ENCODE measurements at places on chromosomes 16 and 17. TPM values are rescaled to one million over a fixed set of nuclear protein-coding genes. Genes with fewer than 3 reads are reported as not detected.

MSLN gene
- total RNA-seq, result not detected

MT1A gene
- total RNA-seq, result not detected

CDRT4 gene
- 1.9 TPM for total RNA-seq

TBX2 gene
- total RNA-seq, result not detected

TOX3 gene
- total RNA-seq, result not detected

DNA sequence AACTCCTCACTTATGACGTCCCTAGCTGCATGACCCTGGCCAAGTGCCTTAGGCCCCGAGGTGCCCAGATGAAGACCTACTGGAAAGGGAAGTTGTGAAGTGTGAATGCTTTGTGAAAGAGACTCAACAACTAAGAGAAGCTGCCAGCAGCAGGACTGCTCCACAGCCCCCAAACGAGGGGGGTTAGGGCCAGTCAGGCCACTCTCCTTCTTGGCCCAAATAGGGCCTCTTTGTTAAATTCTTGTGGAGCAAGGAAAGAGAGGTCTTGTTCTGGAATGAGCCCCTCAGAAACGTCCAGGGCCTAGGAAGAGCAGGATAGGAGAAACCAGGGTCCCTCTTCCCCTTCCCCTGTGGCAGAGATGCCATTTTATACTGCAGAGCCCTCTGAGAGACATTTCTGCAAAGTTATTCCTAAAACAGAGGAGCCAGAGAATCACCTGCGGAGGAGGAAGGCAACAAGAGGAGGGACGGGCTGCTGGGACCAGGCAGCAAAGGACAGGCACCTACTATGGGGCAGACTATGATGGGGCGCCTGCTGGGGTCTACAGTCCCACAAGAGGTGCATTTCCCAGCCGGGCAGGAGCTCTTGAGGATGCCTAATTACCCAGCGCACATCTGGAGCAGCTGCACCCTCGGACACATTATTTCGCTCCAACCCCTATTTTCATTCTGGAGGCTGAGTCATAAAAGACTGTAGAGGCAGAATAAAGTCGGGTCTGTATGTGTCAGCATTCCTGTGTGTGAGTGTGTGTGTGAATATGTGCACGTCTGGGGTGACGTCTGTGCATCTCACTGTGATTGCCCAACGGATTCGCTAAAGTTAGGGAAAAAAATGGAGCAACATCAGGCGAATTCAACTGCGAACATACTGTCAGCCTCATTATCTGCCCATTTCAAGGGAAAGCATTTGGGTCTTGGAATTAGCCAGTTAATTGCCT is 11.4 kb upstream of the HOXB9 start:
- H3K27me3 ChIP-seq, result peaks cover 95% of the 10 kb centered on the region
- no peaks in the 10 kb centered on the region for H3K36me3 ChIP-seq
- no peak overlapping the region for H3K27ac ChIP-seq
- no peak overlapping the region for H3K4me3 ChIP-seq
- H3K4me1 ChIP-seq, result peaks cover 17% of the 10 kb centered on the region
- no peak for DNase-seq

- H3K27me3 ChIP-seq, result no peaks in the 10 kb centered on the region
- DNase-seq, result no peak
- H3K4me3 ChIP-seq, result no peak overlapping the region
- H3K4me1 ChIP-seq, result no peaks in the 10 kb centered on the region
Measured at GRCh38 chr16:57773655-57774295, 28.5 kb downstream of the KIFC3 start.

- peaks cover 22% of the 10 kb centered on the region for H3K27me3 ChIP-seq
- H3K4me1 ChIP-seq, result no peaks in the 10 kb centered on the region
- H3K36me3 ChIP-seq, result no peaks in the 10 kb centered on the region
- DNase-seq, result no peak
Measured at GRCh38 chr16:4945560-4946502, 8.9 kb upstream of the PPL start.

- no peaks in the 10 kb centered on the region for H3K36me3 ChIP-seq
- no peak for DNase-seq
- no peak overlapping the region for H3K27ac ChIP-seq
- H3K4me1 ChIP-seq, result no peaks in the 10 kb centered on the region
- no peaks in the 10 kb centered on the region for H3K27me3 ChIP-seq
Measured at GRCh38 chr16:11510178-11510973, 76.3 kb downstream of the LITAF start.

DNA sequence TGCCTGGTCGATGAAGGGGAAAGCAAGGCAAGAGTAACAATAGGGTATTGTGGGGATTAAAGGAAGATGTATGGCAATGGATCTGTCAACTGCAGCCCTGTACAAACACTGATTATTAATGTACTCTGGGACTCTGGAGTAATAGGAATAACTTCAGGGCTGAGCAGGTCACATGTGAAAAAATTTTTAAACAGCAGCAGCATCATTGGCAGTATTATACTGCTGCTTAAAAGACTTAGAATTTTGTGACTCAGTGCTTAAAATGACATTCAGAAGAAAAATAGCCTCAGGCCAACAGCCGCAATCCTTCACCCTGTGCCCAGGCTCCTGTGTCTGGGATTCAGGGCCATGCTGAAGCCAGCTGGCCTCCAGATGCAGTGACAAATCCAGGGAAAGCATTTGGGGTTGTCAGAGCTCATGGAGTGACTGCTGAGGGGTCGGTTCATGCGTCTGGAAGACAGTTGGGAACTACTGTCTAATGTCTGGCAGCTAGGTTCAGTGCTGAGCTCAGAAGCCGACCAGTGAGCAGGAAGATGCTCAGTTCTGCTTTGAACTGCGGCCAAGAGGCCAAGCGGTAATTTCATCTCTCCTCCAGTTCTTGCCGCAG is 22.2 kb downstream of the TEX2 start:
- H3K36me3 ChIP-seq, result peaks cover 12% of the 10 kb centered on the region
- peaks cover 46% of the 10 kb centered on the region for H3K4me1 ChIP-seq
- no peaks in the 10 kb centered on the region for H3K27me3 ChIP-seq
- DNase-seq, result no peak
- H3K4me3 ChIP-seq, result no peak overlapping the region

- H3K27ac ChIP-seq, result no peak overlapping the region
- H3K4me1 ChIP-seq, result peaks cover 23% of the 10 kb centered on the region
- DNase-seq, result no peak
- no peaks in the 10 kb centered on the region for H3K36me3 ChIP-seq
- H3K4me3 ChIP-seq, result no peak overlapping the region
Measured at GRCh38 chr17:77933777-77934398, 24.6 kb upstream of the TNRC6C start.

- H3K27me3 ChIP-seq, result no peaks in the 10 kb centered on the region
- no peak overlapping the region for H3K27ac ChIP-seq
- H3K36me3 ChIP-seq, result peaks cover 5% of the 10 kb centered on the region
- no peak for DNase-seq
Measured at GRCh38 chr16:928526-928925, 42.3 kb downstream of the LMF1 start.

DNA sequence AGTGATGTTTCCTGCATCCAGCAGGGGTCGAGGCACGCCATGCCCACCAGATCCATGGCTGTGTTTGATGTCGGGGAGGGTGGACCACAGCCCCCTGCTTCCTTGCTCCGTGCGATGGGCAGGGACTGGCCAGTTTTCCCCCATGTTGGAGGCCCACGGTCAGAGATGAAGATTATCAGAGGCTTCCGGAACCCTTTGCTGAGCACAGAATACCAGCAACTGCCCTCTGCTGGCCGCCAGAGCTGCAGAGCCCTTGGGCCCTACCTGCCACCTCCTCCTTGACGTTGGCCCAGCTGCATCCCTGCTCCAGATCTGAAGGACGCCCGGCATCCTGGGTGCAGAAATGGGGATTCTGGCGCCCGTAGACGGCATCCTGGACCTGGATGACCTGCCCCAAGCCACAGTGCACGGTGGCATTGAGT is 23.7 kb upstream of the BCO1 start:
- no peak overlapping the region for H3K4me3 ChIP-seq
- H3K4me1 ChIP-seq, result no peaks in the 10 kb centered on the region
- no peaks in the 10 kb centered on the region for H3K36me3 ChIP-seq
- H3K27me3 ChIP-seq, result peaks cover 20% of the 10 kb centered on the region
- no peak overlapping the region for H3K27ac ChIP-seq

DNA sequence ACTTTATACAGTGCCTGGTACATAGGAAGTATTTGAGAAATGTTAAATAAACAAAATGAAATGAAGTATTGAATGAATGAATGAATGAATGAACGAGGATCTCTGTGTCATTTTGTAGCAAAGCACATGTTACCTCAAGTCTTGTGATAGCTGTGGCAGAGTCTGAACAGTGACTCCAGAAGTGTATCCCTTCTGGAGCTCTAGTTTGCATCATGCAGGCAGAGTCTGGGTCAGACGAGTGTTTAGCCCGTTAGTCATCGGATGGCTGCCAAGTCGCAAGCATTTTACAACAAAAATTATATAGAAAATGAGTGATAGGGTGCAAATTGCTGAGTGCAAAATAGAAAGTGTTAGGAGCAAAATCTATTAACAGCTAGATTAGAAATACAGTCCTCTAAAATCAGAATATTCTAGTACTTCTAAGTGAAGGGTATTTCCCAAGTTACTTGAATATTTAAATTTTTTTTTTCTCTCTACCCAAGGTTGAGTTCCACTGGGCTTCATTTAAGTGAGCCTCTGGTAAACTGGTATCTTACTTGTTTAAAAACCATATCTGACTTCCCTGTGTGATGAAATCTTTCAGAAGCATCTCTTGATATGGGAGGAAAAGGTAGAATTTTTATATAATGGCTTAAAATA is 113.3 kb downstream of the FTO start:
- no peak overlapping the region for H3K4me3 ChIP-seq
- peaks cover 10% of the 10 kb centered on the region for H3K4me1 ChIP-seq
- H3K36me3 ChIP-seq, result peaks cover 25% of the 10 kb centered on the region
- H3K27me3 ChIP-seq, result no peaks in the 10 kb centered on the region
- no peak for DNase-seq
- no peak overlapping the region for H3K27ac ChIP-seq

GRCh38 chr16:89924925-89925307 is 1.8 kb downstream of the TUBB3 start:
- peaks cover 68% of the 10 kb centered on the region for H3K27me3 ChIP-seq
- peaks cover under 1% of the 10 kb centered on the region for H3K36me3 ChIP-seq
- no peak for DNase-seq
- H3K4me1 ChIP-seq, result peaks cover 25% of the 10 kb centered on the region
- no peak overlapping the region for H3K27ac ChIP-seq

GRCh38 chr16:56936491-56936890 is 4.5 kb downstream of the HERPUD1 start:
- peak overlapping the region; percentile 97 for H3K27ac ChIP-seq
- H3K36me3 ChIP-seq, result peaks cover 84% of the 10 kb centered on the region
- no peak for DNase-seq
- H3K4me1 ChIP-seq, result peaks cover 67% of the 10 kb centered on the region

GRCh38 chr16:84839054-84839453 is 19.3 kb downstream of the CRISPLD2 start:
- H3K36me3 ChIP-seq, result no peaks in the 10 kb centered on the region
- H3K4me3 ChIP-seq, result no peak overlapping the region
- H3K27me3 ChIP-seq, result peaks cover 42% of the 10 kb centered on the region
- DNase-seq, result no peak
- H3K4me1 ChIP-seq, result peaks cover 9% of the 10 kb centered on the region
- no peak overlapping the region for H3K27ac ChIP-seq

DNA sequence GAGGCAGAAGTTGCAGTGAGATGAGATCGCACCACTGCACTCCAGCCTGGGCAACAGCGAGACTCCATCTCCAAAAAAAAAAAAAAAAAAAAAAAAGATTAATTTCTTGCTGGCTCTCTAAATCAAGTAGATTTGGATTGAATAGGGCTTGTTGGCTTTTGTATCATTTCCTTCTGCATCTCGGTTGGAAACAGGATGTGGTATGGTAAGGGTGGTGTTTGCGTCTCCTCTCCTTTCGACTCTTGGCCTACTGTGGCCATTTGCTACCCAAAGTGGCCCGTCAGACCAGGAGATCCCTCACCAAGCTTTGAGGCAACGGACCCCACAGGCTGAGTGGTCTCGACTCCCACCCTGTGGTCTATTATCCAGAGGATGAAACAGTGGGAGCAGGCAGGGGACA is 168.0 kb upstream of the IRX3 start:
- H3K27ac ChIP-seq, result no peak overlapping the region
- no peak for DNase-seq
- no peak overlapping the region for H3K4me3 ChIP-seq

- peaks cover 3% of the 10 kb centered on the region for H3K4me1 ChIP-seq
- H3K4me3 ChIP-seq, result no peak overlapping the region
- DNase-seq, result no peak
- no peak overlapping the region for H3K27ac ChIP-seq
Measured at GRCh38 chr17:6938637-6939036, 57.2 kb upstream of the ALOX12 start.

DNA sequence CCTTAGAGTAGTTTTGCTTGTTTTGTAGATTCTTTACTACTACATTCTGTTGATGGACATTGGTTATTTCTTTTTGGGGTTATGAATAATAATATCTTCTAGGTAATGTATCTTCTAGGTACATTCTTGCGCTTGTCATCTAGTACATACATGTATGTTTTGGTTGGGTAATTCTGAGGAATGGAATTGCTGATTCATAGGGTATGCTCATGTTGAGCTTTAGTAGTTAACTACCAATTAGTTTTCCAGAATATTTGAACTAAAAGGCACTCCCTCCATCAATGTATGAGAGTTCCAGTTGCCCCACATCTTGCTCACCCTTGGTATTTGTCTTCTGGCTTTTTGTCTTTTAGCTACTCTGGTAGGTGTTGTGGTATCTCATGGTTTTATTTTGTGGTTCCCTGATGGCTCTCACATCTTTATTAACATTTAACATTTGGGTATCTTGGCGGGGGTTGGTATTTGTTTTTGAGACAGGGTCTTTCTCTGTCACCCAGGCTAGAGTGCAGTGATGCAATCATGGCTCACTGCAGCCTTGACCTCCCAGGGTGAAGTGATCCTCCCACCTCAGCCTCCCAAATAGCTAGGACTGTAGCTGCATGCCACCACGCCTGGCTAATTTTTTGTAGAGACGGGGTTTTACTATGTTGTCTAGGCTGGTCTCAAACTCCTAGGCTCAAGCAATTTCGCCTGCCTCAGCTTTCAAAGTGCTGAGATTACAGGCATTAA is 47.1 kb downstream of the SLC6A4 start:
- peaks cover 8% of the 10 kb centered on the region for H3K4me1 ChIP-seq
- no peak for DNase-seq
- H3K36me3 ChIP-seq, result peaks cover 19% of the 10 kb centered on the region
- no peaks in the 10 kb centered on the region for H3K27me3 ChIP-seq
- H3K27ac ChIP-seq, result no peak overlapping the region

- H3K27me3 ChIP-seq, result no peaks in the 10 kb centered on the region
- no peaks in the 10 kb centered on the region for H3K36me3 ChIP-seq
- no peak for DNase-seq
- H3K4me1 ChIP-seq, result peaks cover 7% of the 10 kb centered on the region
- no peak overlapping the region for H3K27ac ChIP-seq
Measured at GRCh38 chr17:74995847-74996246, 8.4 kb downstream of the CDR2L start.

GRCh38 chr17:72465191-72466024 is 344.6 kb downstream of the SOX9 start:
- H3K4me3 ChIP-seq, result no peak overlapping the region
- peaks cover 6% of the 10 kb centered on the region for H3K27me3 ChIP-seq
- H3K4me1 ChIP-seq, result peaks cover 2% of the 10 kb centered on the region

- no peak for DNase-seq
- H3K4me1 ChIP-seq, result no peaks in the 10 kb centered on the region
- H3K27ac ChIP-seq, result no peak overlapping the region
- H3K4me3 ChIP-seq, result no peak overlapping the region
- H3K36me3 ChIP-seq, result peaks cover 97% of the 10 kb centered on the region
- H3K27me3 ChIP-seq, result no peaks in the 10 kb centered on the region
Measured at GRCh38 chr16:10447289-10447688, 61.4 kb downstream of the ATF7IP2 start.

- H3K4me3 ChIP-seq, result no peak overlapping the region
- peaks cover 6% of the 10 kb centered on the region for H3K36me3 ChIP-seq
Measured at GRCh38 chr16:21650521-21650920, 1.9 kb downstream of the IGSF6 start.

- H3K36me3 ChIP-seq, result no peaks in the 10 kb centered on the region
- no peak for DNase-seq
- peaks cover 13% of the 10 kb centered on the region for H3K4me1 ChIP-seq
- peaks cover 5% of the 10 kb centered on the region for H3K27me3 ChIP-seq
- no peak overlapping the region for H3K4me3 ChIP-seq
Measured at GRCh38 chr16:692356-693108, 2.3 kb upstream of the WDR24 start.

All from activated naive CD8-positive, alpha-beta T cell treated with anti-CD3 and anti-CD28 coated beads for 36 hours (primary cell).